ENCODE measurements at places on chromosomes 11 and 22. TPM values are rescaled to one million over a fixed set of nuclear protein-coding genes. Genes with fewer than 3 reads are reported as not detected.

The NLRP14 gene
- 0.02 TPM for polyA plus RNA-seq

The SHANK3 gene
- polyA plus RNA-seq = 2.8 TPM

The BARX2 gene
- polyA plus RNA-seq = not detected

The OR4D11 gene
- polyA plus RNA-seq = not detected

DNA sequence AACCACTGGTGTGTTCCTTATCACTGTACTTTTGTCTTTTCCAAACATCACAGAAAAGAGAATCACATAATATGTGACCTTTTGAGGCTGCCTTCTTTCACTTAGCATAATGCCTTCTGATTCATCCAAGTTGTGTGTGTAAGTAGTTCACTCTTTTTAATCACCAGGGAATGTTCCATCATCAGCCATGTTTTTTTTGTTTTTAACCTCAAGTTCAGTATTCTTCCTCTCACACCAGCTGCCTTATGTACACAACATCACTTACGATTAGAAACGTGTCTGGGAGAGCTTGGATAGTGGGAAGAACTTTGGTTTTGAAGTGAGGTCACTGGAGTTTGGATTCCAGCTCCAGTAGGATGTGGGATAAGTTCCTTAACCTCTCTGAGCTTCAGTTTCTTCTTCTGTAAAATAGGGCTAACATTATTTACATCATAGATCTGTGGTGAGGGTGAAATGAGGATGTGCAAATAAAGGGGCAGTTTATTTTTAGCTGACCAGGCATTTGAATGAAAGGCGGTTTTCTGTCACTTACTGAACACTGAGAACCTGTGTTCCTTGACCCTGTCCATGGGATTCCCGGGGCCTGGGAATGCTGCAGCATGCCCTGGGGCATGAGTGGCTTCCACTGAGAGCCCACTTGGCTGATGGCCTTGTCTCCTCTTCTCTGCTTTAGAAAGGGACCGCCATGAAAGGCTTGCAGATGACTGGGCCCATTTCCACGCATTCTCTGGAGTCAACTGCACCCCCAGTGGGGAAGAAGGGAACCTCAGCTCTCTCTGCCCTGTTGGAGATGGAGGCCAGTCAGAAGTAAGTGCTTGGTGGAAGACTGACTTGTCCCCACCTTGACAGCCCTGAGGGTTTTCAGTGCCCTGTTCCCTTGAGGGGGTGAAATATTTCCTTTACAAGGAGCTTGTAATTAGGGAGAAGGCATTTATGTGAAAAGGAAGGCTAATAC lies 92.6 kb downstream of the DEPDC5 start:
- H3K4me3 ChIP-seq = no peak overlapping the region
- H3K27ac ChIP-seq = no peak overlapping the region
- H3K4me1 ChIP-seq = no peaks in the 10 kb centered on the region
- peaks cover 8% of the 10 kb centered on the region for H3K36me3 ChIP-seq
- H3K27me3 ChIP-seq = no peaks in the 10 kb centered on the region
- DNase-seq = no peak

DNA sequence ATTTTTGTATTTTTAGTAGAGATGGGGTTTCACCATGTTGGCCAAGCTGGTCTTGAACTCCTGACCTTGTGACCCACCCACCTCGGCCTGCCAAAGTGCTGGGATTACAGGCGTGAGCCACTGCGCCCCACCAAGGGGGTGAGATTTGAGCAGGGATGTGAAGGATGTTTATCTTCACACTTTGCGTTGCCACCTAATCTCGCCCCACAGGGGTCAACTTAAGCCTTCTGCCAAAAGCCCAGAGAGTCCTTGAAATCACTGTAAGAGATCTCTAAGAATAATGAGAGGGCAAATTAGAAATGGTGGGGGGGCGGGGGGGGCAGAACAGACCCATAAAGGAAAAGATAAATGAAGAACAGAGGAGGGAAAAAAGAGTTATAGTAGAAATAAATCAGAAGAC lies 158.3 kb upstream of the TIMP3 start:
- no peaks in the 10 kb centered on the region for H3K27me3 ChIP-seq
- H3K27ac ChIP-seq = no peak overlapping the region
- no peak overlapping the region for H3K4me3 ChIP-seq
- H3K4me1 ChIP-seq = no peaks in the 10 kb centered on the region
- H3K36me3 ChIP-seq = no peaks in the 10 kb centered on the region

- H3K4me1 ChIP-seq = no peaks in the 10 kb centered on the region
- H3K36me3 ChIP-seq = no peaks in the 10 kb centered on the region
- DNase-seq = no peak
- no peak overlapping the region for H3K27ac ChIP-seq
These were observed 14.9 kb upstream of the CADM1 start for GRCh38 chr11:115518983-115519628.

GRCh38 chr11:74437441-74438042 lies 29.8 kb downstream of the KCNE3 start:
- no peaks in the 10 kb centered on the region for H3K36me3 ChIP-seq
- DNase-seq = no peak
- no peak overlapping the region for H3K27ac ChIP-seq
- no peaks in the 10 kb centered on the region for H3K27me3 ChIP-seq
- no peak overlapping the region for H3K4me3 ChIP-seq

DNA sequence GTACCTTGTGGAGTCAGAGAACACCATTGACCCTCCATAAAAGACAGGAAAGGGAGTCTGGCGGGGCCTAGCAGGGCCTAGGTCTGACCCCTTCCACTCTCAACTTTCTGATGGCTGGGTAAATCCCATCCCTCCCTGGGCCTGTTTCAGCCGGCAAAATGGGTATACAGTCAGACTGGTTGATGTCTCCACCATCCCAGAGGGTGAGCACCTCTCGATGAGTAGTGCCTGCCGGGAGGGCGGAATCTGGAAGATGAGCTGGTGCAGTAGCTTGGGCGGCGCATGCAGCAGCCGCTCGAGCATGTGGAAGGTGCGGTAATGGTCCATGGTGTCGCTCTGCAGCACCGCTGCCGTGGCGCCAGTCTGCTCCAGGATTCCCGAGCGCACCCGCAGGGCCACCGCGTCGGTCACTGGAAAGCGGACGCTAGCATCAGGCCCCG lies 528 bp downstream of the FIBP start:
- H3K27me3 ChIP-seq = peaks cover 8% of the 10 kb centered on the region
- H3K27ac ChIP-seq = peak overlapping the region; percentile 75
- H3K4me1 ChIP-seq = peaks cover 13% of the 10 kb centered on the region
- peaks cover 8% of the 10 kb centered on the region for H3K36me3 ChIP-seq
- DNase-seq = no peak

DNA sequence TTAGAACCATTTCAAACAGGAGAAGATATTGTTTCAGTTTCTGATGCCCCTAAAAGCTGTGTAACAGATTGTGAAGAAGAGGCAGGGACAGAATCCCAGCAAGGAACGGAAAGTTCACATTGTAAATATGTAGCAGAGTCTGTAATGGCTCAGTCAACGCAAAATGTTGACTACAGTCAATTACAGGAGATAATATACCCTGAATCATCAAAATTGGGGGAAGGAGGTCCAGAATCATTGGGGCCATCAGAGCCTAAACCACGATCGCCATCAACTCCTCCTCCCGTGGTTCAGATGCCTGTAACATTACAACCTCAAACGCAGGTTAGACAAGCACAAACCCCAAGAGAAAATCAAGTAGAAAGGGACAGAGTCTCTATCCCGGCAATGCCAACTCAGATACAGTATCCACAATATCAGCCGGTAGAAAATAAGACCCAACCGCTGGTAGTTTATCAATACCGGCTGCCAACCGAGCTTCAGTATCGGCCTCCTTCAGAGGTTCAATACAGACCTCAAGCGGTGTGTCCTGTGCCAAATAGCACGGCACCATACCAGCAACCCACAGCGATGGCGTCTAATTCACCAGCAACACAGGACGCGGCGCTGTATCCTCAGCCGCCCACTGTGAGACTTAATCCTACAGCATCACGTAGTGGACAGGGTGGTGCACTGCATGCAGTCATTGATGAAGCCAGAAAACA lies 40.8 kb downstream of the IGLL1 start:
- H3K4me1 ChIP-seq = peaks cover 34% of the 10 kb centered on the region
- H3K27ac ChIP-seq = no peak overlapping the region
- H3K4me3 ChIP-seq = no peak overlapping the region
- no peaks in the 10 kb centered on the region for H3K36me3 ChIP-seq

GRCh38 chr11:23112987-23113886 lies 253.0 kb upstream of the CCDC179 start:
- no peak overlapping the region for H3K27ac ChIP-seq
- no peaks in the 10 kb centered on the region for H3K36me3 ChIP-seq
- H3K4me3 ChIP-seq = no peak overlapping the region
- DNase-seq = no peak

DNA sequence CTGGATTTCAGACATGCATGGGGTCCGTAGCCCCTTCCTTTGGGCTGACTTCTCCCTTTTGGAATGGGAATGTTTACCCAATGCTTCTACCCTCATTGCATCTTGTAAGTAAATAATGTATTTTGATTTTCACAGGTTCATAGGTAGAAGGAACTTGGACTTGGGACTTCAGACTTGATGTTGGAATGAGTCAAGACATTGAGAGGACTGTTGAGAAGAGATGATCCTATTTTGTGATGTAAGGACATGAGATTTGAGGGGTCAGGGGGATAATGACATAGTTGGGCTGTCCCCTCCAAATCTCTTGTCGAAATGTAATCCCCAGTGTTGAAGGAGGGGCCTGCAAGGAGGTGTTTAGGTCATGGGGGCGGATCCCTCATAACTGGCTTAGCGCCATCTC lies 933 bp upstream of the KRTAP5-10 start:
- H3K27me3 ChIP-seq = no peaks in the 10 kb centered on the region
- no peaks in the 10 kb centered on the region for H3K36me3 ChIP-seq
- DNase-seq = no peak
- no peak overlapping the region for H3K4me3 ChIP-seq
- no peaks in the 10 kb centered on the region for H3K4me1 ChIP-seq
- H3K27ac ChIP-seq = no peak overlapping the region

- no peaks in the 10 kb centered on the region for H3K36me3 ChIP-seq
- H3K27ac ChIP-seq = no peak overlapping the region
- H3K27me3 ChIP-seq = no peaks in the 10 kb centered on the region
These were observed 9.4 kb downstream of the UPB1 start for GRCh38 chr22:24504540-24504939.

GRCh38 chr22:48827904-48828555 lies 999.6 kb downstream of the BRD1 start:
- no peak overlapping the region for H3K27ac ChIP-seq
- DNase-seq = peak; percentile 39
- no peaks in the 10 kb centered on the region for H3K36me3 ChIP-seq

- no peaks in the 10 kb centered on the region for H3K4me1 ChIP-seq
- no peak overlapping the region for H3K27ac ChIP-seq
- H3K4me3 ChIP-seq = no peak overlapping the region
- no peak for DNase-seq
- H3K27me3 ChIP-seq = no peaks in the 10 kb centered on the region
These were observed 763.2 kb upstream of the TENM4 start for GRCh38 chr11:80204021-80204420.

DNA sequence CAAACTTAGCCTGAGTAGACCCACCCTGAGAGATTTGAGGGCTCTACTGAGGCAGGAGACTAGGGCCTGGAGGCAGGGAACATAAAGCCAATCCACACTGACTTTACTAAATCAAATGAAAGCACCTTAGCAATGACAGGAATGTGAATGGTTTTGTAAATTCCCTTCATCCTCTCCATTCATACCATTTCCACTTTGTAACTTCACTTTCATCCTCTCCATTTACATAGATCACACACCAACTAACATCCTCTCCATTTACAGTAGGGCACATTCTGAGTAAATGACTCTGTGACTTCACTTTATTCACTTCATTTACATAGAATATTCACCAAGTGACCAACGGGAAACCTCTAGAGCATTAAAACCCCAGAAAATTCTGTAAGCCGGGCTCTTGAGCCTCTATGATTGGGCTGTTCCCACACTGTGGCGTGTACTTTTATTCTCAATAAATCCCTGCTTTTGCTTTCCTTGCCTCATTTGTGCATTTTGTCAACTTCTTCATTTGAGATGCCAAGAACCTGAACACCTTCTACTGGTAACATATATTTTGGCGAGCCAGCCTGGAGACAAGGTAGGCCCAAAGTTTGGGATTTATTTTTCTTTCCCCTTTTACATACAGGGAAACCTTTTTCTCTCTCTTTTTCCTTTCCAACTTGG lies 82.9 kb downstream of the PIWIL4 start:
- H3K4me1 ChIP-seq = peaks cover 16% of the 10 kb centered on the region
- no peak for DNase-seq
- H3K4me3 ChIP-seq = peak overlapping the region; percentile 36
- H3K27ac ChIP-seq = peak overlapping the region; percentile 70
- no peaks in the 10 kb centered on the region for H3K36me3 ChIP-seq

DNA sequence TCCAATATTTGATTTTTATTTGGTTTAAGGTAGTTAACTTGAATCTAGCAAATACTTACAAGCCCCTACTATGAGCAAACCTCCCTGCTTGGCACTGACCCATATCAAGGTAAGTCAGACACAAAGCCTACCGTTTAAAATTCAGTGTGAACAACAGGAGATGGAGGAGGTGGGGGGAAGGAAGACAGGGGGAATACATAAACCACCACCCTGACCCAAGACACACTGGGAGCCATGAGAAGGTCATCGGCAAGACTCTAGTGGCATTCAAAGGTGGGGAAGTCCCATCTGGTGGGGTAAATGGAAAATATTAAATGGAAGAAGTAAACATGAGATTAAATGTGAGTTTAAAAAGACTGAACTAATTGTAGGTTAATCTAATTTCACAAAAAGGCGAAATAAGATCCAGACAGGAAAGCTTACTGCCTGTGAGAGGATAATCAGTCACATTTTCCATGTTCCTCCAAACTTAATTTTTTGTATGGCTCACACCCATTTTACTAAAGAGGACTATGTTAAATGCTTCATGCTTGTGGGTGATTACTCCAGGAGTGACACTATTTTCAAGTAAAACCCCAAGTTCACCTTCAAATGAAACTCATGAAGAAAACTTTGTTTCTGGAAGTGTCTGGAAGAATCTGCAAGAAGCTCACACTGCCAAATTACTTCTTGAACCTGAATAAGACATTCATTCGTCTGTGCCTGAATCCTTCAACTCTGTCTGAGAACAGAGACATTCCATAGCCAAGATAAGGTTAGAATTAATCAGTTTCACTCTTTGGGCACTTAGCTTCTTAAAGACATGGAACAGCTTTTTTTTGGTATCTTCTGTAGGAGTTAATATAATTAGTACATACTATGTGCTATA lies 51.7 kb downstream of the PITPNB start:
- no peak overlapping the region for H3K27ac ChIP-seq
- H3K27me3 ChIP-seq = no peaks in the 10 kb centered on the region
- H3K4me1 ChIP-seq = no peaks in the 10 kb centered on the region
- H3K4me3 ChIP-seq = no peak overlapping the region
- no peak for DNase-seq
- H3K36me3 ChIP-seq = peaks cover 7% of the 10 kb centered on the region

GRCh38 chr11:16460508-16460907 lies 104.2 kb upstream of the SOX6 start:
- no peaks in the 10 kb centered on the region for H3K4me1 ChIP-seq
- no peaks in the 10 kb centered on the region for H3K36me3 ChIP-seq
- no peaks in the 10 kb centered on the region for H3K27me3 ChIP-seq

- peak; percentile 73 for DNase-seq
- no peaks in the 10 kb centered on the region for H3K4me1 ChIP-seq
These were observed 35.0 kb downstream of the PPFIBP2 start for GRCh38 chr11:7548659-7549274.
